ENCODE measurements at places on chromosomes 6 and 20.

DNA sequence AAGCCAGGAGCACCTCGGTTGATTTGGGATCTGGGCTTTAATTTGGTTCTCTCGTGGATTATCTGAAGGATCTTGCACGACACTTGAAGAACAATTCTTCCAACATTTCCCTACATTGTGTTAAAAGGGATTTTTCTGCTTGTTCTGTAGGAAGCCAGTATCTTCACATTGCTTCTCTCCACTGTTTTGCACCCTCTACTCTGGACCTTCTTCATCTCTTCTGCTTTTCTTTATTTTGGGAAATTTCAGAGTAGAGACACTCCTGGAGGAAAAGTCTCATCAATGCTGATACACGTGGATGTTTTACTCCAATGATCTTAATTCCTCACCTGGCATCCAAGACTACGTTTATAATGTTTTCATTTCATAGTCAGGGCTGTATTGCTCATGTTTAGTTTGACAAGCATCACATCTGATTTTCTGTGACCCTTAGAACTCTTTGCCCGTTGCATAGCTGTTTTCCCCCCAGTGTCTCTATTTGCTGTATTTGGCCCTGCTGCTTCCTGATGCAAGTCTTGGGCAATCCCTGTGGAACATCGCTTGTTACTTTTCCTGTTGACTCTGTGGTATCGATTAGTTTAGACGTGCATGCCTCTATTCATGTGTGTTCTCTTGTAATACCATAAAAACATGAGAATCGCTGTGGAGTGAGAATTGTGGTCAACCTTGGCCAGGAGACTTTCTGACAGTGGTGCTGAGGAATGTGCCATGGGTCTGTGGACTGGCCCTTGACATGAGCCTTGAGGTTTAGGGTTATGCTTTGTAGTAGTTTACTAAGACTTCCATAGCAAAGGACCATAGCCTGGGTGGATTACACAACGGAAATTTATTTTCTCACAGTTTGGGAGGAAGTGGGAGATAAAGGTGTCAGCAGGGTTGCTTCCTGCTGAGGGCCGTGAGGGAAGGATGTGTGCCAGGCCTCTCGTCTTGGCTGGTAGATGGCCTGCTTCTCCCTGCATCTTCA lies 12.5 kb downstream of the PLCB1 start:
- DNase-seq: no peak

GRCh38 chr6:18090349-18090786 lies 32.1 kb downstream of the NHLRC1 start:
- no peak for DNase-seq

DNA sequence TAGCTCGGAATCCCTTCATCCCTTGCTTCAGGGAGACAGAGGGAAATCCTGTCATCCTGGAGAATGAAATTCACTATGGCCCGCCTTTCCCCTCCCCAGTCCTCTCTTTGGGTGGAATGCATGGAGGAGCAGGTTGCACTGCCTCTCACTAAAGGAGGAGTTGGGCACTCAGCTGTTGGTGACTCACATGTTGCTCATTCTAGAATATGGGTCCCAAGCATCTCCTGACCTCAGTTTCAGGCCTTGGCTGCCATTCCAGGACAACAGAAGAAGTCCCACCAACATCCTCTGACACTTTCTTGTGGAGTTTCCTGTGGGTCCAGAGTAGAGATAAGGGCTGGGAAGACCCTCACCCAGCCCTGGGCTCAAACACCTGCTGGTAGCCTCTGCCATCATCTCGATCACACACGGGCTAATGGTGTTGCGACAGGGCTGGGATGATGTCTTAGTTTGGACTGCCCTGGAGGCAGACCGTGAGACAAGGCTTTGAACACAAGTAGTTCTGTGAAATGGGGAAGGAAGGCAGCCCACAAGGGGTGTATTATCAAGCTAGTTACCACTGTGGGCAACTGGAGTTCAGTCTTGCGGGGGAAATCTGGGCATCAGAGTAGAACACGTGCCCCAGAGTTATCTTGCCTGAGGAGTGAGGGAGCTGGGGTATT lies 52.4 kb upstream of the RNF24 start:
- DNase-seq: no peak

DNA sequence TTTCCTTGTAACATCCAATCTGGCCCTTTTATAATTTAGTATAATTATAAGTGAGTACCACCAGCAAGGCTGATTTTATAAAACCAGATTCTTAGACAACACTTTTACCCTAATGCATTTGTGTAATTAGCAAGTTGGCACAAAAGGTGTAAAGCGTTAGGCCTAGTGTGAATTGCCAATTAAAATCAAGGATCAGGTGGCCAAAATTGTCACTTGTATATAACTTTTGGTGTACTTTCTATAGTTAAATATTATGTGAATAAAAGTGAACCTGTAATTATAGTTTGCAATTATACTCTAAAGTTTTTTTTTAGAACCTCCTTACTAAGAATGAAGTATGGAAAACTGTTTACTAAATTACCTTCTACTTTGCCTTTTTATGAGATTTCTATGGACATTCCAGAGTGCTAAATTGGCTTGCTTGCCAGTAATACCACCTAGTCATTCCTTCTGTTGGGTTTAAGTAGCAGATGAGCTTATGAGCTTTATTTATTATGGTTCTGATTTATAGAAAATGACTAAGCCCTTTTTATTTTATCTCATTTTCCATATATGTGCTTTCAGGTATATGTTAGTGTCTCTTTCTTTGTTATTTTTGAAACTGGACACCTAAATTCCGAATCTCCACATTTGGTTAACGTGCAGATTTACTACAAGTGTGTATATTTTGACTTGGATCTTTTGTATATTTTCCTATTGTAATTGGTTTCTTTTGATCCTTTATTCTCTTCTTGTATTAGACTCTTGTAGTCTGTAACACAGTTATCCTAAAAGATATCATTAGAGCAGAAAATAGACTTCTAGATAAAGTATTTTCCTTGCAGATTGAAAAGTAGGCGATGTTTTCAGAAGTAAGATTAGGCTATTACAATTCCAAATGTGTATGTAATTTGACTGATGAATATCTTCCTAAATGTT lies 3.9 kb downstream of the STXBP5 start:
- DNase-seq: no peak

GRCh38 chr20:35146299-35146919 lies 727 bp downstream of the EDEM2 start:
- DNase-seq: peak; percentile 72

- no peak for DNase-seq
Observed at GRCh38 chr6:63572747-63573075, 431 bp downstream of the LOC128125822 start.

- DNase-seq: no peak
Observed at GRCh38 chr20:14948416-14948815, 611.0 kb upstream of the FLRT3 start.

GRCh38 chr6:94956910-94957309 lies 620.4 kb upstream of the MANEA start:
- DNase-seq: no peak

GRCh38 chr20:41272339-41272738 lies 45.2 kb downstream of the ZHX3 start:
- DNase-seq: no peak

DNA sequence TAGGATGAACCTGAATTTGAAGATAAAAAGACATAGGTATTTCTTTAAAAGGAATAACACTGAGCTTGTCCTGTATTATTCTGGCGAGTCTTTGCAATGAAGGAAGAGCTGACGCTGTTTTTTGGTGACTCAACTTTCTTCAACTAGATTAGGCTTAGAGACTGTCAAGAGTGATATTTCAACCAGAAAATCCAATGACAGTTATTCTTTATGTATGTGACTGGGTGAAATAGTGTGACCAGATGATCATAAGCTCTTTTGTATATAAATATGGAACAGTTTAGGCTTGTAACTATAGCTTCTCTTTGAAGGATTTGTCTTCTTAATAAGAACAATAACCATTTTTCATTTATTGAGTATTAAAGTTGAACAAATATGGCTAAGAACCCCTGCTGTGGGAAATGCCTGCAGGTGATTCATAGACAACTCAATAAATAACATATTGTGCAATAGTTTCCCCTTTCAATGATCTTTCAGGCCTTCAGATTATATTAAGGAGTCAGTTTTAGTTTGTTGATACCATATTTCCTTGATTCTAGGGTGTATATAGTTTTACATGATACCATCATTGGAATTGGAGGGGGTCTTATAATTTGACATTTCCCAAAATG lies 265.6 kb upstream of the JAG1 start:
- no peak for DNase-seq

GRCh38 chr6:118864341-118865099 lies 29.4 kb upstream of the ASF1A start:
- no peak for DNase-seq

- DNase-seq: no peak
Observed at GRCh38 chr6:161613711-161614110, 339.9 kb upstream of the AGPAT4 start.

- no peak for DNase-seq
Observed at GRCh38 chr6:34157236-34157830, 11.4 kb upstream of the GRM4 start.

DNA sequence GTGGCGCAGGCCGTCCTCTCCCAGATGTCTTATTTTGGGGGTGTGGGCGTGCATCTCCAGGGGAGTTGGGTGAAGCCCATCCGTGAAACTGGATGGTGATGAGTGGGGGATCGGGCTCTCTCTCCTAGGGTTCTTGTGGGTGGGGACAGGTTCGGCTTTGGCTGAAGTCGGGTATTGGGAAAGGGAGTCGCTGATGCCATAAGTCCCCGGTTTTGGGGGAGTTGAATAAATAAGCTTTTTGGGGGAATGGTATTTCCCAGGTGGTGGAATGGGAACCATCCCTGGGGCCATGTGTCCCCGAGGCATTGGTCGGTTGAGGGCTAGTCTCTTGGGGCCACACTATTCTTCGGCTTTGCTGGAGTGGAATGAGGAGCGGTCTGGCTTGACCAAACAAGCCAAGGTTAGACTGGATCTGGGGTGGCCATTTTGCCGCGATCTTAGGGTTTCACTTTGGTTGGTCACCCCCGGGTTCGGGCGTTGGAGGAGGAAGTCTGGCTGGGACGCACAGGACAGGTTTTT lies 481 bp downstream of the ZNF133 start:
- DNase-seq: peak; percentile 54

GRCh38 chr6:88358846-88359245 lies 192.7 kb upstream of the CNR1 start:
- DNase-seq: no peak

GRCh38 chr6:90695316-90695715 lies 108.4 kb upstream of the MAP3K7 start:
- no peak for DNase-seq

DNA sequence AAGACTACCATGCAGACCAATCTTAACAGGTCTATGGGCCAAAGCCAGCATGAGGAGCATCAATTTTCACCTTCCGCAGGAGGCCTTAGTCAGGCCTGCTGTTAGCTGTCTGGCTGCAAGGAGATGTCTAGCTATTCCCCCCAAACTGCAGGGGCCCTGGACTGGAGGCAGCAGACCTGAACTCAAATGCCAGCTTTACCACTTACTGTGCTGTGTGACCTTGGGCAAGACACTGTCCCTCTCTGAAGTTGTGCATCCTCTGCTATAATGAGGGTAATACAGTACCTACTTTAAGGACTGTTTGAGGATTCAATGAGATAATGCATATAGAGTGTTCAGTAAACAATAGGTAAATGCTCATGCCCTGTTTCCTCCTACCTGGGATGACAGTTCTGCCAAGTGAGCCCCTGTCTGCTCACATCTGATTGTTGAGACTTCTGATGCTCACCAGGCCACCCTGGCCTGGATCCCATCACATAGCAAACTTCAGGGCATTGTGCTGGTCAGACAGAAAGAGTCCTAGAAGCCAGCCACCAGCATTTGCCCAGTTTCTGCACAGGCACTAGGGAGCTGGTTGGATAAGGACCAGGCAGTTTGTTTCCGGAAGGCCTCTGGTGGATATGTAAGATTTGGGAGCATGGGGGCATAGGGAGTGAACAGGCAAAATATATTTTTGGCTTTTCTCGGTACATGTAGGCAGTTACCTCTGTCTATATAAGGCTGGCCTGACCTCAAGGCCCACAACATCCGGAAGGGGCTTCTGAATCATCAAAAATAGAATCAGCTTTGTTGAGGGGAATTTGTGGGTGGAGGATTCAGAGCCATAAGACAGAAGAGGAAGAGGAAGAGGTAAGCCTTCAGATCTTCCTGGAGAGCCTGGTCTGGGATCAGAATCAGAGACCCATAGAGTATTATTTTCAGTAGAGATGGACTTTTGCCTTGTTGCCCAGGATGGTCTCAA lies 2.3 kb upstream of the OCSTAMP start:
- DNase-seq: no peak

- no peak for DNase-seq
Observed at GRCh38 chr6:34638834-34639736, 57.5 kb downstream of the ILRUN start.

DNA sequence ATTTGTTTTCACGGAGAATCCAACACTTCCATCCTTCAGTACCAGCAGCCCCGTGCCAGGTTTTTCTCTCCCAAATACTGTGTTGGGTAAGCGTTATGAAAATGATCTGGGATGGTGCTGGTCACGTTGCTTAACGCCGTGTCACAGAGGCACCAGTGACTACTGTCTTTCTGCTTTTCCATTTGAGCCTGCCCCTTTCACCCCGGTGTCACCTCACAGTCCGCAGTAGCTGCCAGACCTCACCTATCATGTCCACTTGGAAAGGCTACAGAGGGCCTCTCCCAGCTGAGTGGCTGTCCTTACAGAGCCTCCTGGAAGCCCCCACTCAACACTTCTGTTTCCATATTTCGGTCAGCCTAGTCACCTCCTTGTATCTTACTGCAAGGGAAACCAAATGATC lies 176.5 kb upstream of the ARID1B start:
- DNase-seq: no peak

GRCh38 chr6:42199106-42199981 lies 4.6 kb upstream of the GUCA1B start:
- DNase-seq: no peak

DNA sequence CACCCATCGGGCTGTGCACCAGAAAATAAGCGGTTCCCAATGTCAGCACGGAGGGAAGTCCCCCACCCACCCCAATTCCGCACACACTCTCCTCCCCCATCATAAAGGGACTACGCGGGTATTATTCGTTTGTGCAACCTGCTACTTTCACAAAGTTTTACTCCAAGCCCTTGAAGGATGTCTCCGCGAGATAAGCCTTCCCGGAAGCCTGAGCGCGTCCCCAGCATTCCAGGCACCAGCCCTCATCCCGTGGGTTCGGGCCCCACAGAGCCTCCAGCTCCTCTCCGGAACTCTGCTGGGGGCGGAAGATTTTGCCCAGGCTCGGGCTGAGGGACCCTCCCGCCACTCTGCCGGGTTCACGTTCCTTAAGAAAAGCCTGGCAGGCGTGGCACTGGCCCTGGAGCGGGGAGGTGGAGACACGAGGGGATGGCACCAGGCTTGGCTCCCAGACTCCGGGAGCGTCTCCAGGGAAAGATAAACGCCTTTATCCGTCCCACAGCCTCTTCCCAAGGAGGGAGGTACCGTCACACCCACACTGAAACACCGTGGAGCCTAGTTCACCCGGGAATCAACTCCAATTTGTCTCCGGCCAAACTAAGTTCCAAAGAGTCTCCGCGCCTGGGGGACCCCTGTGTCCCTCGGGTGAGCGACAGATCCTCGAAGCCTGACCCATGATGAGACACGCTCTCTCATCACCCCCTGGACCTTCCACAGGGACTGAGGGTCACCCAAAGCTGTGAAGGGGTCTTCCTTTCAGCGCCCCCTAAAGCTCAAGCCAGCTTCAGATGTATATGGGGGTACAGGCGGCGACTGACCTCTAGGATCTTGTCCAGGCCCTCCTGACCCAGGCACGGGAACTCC lies 934 bp downstream of the KCNK5 start:
- no peak for DNase-seq
